CD4-positive, alpha-beta T cell treated with Interleukin-12 subunit alpha and Interleukin-12 subunit beta, for 1 hour (primary cell): ENCODE measurements at places on chromosomes 16 and 17.
A peak's percentile ranks its signal among the peaks of the same experiment; 100 is the strongest.

GRCh38 chr16:1263591-1264344, 7.9 kb downstream of the TPSD1 start:
- no peak for DNase-seq

DNA sequence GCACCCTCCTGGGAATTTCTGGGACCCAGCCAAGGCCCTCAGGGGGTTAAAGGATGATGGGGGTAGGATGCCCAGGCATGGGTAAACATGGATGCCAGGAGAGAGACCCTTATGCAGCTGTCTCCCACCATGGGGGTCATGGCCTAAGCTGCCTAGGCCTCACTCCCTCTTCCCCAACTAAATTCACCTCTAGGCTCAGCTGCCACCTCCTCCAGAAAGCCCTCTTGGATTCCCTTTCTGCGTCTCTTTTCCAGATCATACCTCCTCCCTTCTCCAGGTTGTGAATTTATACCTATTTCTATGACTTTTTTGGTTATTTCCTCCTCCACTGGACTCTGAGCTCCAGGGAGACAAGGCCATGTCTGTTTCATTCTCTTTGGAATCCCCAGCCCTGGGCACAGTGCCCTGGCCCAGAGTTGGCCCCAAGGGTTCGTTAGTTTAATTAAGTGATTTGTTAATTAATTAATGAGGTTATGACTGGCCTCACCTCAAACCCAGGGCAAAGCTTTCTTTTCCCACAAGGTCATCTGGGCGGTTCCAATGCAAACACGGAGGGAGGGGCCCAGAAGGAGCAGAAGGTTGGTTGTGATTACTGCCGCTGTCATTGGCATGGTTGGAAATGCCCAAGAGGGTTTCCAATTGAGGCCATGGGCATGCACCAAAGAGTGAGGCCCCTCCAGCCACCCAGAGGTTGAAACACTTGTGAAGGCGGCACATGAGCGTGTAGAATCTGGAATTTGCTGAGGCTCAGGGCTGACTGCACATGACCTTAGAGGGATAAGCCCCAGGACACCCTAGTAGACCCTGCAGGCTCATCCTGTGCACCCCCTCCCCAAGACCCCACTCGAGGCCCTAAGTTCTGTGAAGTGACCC, 6.9 kb upstream of the KRT17 start:
- DNase-seq = no peak

- peak; percentile 53 for DNase-seq
These were observed 528 bp downstream of the PER1 start for GRCh38 chr17:8151641-8152111.

GRCh38 chr16:6232056-6232455, 1100.6 kb upstream of the RBFOX1 start:
- no peak for DNase-seq

- no peak for DNase-seq
These were observed 1.3 kb downstream of the PFN1 start for GRCh38 chr17:4947010-4947410.

DNA sequence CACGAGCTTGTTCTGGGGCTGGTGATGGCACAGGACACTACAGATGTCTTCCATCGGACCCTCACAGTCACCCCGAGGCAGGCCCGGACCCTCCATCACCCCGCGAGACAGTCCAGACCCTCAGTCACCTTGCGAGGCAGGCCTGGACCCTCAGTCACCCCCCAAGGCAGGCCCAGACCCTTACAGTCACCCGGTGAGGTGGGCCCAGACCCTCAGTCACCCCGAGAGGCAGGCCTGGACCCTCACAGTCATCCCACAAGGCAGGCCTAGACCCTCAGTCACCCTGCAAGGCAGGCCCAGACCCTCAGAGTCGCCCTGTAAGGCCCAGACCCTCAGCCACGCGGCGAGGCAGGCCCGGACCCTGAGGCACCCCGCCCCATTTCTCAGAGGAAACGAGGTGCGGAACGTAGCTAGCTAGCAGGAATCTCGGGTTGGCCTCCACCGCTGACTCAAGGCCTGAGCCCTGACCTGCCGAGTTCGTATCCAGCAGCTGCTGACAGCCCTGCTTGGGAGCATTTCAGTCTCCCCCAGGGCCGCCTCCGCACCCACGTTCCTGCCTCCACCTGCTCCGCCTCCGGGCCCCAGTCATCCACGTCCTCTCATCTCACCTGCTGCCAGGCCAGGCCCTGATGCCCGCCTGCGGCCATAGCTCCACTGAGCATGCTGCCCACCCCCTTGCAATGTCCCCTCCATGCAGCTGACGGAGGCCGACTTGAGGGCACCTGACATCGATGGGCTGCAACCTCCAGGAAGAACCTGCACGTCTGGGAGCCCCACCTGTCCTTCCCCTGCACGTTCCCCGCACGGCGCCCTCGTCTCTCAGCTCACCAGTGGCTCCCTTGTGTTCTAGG, 28.7 kb downstream of the RPH3AL start:
- DNase-seq = no peak

DNA sequence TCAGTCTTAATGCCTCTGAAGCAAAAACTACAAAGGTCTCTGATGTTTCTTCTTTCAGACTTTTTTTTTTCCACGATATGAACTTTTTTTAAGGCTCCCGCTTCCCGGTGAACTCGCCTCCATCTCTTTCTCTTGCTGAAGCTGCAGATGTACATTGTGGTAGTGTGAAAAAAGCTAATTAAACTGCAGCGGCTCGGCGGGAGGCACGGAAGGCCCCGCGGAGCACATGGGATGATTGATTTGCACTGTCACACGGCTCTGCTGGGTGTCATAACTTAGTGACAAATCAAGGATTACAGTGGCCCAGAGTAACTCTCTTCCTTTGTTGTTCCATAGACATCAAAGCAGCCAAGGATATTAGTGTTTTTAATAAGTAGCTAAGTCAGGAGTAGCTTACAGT, 196.3 kb downstream of the AXIN2 start:
- DNase-seq = no peak

DNA sequence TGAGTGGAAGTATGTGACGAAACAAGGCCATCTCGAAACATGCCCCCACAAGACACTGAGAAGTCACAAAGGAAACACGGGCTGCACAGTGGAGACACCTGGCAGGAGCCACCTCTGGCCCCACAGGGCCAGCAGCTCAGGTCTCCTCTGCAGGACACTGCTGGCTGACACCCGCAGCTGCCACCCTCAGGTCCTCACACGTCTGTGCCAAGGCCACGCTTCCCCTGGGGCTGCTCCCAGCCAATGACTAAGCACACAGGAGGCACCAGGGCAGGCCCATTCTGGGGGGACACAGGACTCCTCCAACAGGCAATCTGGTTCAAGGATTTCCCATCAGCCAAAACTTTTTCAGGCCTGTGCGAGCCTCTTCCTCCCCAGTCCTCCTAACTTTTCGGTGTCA, 36.4 kb downstream of the MBTPS1 start:
- no peak for DNase-seq

GRCh38 chr16:13351601-13352217, 450.3 kb downstream of the SHISA9 start:
- DNase-seq = no peak

GRCh38 chr16:1870365-1871082, 1.4 kb downstream of the MEIOB start:
- no peak for DNase-seq

DNA sequence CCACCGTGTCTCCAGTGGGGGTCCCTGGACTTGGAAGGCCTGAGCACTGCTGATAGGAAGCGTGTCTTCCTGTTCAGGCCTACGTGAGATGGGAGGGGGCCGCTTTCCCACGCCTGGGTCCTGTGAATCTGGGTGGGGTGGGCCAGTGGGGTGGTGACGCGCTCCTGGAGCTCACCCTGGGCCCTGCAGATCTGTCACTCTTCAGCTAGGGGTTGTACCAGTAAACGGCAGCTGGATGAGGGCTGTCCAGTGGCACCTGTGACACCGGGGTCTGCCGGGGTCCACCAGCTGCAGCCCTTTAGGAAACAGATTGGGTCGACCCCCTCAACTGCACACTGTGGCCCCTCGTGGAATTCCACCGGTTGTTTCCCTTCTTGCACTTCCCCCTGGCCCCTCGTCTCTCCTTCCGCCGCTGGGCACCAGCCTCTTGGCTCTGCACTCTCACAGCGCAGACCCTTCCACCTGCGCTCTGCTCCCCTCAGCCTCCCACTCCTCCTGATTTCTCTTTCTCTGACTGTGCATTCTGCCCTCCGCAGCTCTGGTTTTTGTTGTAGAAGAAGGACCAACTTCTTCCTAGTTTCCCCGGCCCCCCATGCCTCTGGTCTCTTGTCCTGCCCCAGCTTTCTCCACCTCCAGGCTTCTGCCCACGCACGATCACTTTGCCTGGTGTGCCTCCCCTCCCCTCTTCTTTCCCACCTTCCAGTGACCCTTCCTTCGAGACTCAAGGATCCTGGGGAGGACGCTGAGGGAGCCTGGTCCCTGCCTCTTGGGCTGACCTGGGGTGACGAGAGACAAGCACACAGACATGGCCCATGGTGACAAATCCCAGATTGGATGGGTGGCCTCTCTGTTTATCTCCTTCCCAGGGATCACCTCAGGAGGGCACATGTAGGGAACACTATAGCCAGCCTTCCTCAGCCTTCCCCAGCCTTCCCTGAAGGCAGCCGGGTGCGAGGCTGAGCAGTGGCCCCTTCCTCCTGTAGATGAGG, 4.8 kb downstream of the MRC2 start:
- DNase-seq = no peak

DNA sequence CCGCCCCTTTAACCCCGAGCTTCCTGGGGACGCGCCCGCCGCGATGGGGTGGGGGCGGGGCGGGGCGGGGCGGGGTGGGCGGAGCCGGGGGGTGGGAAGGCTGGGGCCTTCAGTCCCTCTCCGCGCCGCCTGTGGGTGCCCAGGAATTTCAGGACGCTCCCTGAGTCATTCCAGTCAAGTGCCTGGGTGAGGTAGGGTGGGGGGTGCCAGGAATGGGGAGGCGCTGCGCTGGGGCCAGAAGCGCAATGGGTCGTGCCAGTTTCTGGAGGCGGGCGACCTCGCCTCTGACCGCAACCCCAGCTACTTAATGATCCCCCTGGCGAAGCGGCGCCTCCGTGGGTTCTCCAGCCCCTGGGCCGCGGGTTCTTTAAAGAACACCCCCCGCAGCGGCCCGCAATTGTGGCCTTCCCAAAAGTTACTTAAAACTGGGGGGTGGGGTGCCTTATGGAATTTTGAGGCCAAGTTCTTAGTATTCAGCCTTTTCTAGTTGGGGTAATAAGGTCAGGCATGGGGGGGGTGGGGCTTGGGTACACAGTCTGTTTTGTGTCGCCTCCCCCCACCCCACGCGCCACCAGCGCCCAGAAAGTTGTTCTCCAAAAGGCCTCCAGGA, 826 bp upstream of the GSE1 start:
- DNase-seq = no peak

- no peak for DNase-seq
These were observed 6.1 kb downstream of the RUNDC3A start for GRCh38 chr17:44314524-44314868.

DNA sequence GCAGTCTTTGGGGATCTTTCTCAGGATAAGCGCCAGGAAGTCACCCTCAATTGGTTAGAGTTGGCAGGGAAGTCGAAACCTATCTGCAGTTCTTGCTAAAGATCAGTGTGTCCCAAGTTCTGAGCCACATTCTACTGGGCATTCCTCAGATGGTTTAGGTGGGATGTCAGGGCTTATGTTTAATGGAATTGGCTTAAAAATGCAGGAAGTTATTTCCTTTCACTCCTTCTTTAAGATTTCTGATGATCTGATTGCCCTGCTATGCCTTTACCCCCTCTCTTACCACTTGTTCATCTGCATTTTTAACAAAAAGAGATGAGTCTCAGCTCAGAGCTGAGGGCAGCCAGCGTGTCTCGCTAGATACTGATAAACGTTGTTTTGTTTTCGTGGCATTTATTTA, 30.8 kb downstream of the FOXL1 start:
- DNase-seq = no peak

DNA sequence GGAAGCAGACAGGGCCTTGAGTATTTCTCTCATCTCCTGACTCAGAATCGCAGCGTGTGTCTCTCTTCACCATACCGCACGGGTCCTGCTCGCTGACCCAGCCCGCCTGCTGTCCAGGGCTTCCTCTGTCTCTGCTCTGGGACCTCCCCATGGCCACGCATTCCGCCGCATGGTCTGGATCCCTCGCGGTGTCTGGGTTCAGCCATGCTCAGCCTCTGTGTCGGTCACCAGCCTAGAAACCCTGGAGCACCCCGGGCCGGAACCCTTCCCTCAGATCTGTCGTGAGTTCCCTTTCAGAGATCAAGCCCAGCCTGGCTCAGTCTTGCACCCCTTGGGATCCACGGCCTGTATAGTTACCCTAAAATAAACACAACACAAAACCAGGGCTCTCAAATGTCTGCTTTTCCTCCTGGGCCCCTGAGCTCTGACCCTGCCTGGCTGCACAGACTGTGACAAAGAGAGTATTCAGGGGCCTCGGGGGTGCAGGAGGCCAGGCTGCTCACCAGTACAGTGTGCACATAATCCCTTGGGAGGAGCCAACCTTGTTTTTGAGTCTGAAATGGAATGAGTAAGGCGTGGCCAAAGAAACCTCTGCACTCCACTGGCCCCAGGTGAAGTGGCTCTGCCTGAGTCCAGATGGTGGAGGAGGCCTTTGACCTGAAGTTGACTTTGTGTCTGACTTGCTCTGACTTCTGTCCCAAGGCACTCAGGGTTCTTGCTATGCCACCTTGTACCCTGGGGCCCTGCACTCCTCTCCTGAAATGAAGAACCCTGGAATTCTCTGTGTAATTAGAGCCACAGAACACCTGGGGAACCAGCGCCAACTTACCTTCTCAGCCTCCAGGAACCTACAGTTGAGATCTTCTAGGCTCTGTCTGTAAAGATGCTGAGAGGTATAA, 5.8 kb upstream of the SPIRE2 start:
- no peak for DNase-seq

- DNase-seq = no peak
These were observed 322.1 kb upstream of the CCL2 start for GRCh38 chr17:33932996-33933395.

GRCh38 chr17:48392857-48393256, 37.2 kb downstream of the SKAP1 start:
- DNase-seq = no peak

DNA sequence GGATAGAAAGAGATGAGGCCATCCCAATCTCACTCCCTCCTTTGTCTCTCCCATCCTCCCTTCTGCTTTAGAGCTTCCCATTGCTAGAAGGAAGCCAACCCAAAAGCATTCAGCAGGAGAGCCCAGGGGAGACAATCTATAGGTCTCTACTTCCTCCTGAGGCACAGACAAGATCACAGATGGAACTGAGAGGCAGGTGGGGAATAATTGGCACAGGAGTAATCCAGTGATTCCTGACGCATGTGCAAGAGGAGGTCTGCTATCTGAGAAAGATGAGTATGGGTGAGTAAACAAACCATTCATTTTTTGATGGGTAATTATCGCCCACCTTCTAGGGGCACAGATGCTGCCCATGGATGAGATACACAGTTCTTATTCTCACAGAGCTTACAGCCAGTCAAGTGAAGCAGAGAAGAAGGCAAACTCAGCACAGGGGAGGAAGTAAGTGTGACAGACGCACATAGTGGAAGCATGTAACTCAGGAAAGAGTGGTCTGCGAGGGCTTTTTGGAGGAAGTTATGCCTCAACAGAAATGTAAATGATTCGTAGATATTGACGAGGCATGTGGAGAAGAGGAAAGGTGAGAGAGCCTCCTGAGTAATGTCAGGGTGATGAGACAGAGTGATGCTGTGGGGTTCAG, 88.9 kb upstream of the HLF start:
- DNase-seq = no peak
